BE2C (cell line): ENCODE measurements at places on chromosomes 3 and 15.
A peak's percentile ranks its signal among the peaks of the same experiment; 100 is the strongest.

DNA sequence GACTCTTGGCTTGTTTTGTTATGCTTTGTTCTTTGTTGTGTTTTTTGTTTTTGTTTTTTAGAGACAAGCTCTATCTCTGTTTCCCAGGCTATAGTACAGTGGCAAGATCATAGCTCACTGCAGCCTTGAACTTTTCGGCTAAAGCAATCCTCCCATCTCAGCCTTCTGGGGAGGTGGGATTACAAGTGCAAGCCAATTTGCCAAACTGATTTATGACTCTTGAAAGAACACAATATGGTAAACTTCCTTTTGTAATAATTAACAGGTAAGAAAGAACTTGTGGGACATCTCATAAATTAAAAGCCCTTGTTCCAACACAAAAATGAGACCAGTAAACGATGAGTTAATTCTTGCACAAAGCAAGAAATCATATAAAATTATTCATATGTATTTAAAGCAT, 476.3 kb downstream of the MAGI1 start:
- no peak for DNase-seq

DNA sequence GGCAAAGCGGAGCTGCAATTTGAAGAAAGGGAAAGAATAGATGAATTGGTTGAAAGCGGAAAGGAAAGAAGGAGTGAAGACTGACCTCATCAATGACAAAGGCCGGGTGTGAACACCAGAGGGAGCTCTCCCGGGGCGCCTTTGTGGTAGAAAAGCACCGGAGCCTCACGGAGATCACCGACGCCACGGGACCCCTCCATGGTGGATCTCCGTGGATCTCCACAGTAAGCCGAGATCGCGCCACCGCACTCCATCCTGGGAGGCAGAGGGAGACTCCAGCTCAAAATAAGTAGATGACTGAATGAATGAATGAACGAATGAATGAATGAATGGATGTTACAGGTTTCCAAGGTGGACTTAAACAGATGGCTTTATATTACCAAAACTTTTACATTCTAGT, 25.0 kb downstream of the GPR160 start:
- DNase-seq = peak; percentile 26

- DNase-seq = no peak
Measured at GRCh38 chr3:134328147-134328591, 46.1 kb downstream of the AMOTL2 start.

DNA sequence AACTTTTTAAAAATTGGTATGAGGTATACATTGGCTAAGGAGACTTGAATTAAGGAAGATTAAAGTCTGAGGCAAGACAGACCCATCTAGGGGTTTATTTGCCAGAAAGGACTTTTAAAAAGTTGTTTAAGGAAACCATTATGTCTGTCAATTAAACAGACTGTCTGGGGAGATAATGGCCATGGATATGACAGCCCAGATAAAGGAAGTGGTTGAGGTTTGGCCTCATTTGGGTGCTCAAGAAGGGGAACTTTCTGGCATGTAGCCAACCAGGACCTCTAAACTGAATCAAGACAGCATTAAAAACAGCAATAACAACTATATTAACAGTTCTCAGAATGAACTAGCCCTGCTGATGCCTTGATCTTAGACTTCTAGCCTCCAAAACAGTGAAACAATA, 9.9 kb upstream of the CD200R1L start:
- peak; percentile 72 for DNase-seq

- DNase-seq = no peak
Measured at GRCh38 chr3:168371846-168372245, 276.1 kb upstream of the GOLIM4 start.

DNA sequence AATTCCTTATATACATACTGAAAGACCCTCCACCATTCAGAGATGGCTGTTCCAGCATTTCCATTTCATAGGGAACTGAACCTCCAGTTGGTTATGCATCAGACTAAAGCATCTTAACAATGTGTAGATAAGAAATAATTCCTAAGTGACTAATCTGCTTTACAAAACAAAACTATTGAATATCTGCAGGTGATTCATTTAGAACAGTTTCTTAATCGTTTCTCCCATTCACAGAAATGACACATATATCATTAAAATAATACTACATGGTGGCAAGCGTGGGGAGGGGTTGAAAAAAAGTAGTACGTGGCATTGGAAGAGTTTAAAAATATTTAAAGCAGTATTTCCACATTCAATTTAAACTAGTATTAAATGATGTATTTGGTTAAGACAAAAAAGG, 19.5 kb downstream of the COPS2 start:
- no peak for DNase-seq

GRCh38 chr15:38004218-38004861, 69.9 kb downstream of the TMCO5A start:
- DNase-seq = no peak

DNA sequence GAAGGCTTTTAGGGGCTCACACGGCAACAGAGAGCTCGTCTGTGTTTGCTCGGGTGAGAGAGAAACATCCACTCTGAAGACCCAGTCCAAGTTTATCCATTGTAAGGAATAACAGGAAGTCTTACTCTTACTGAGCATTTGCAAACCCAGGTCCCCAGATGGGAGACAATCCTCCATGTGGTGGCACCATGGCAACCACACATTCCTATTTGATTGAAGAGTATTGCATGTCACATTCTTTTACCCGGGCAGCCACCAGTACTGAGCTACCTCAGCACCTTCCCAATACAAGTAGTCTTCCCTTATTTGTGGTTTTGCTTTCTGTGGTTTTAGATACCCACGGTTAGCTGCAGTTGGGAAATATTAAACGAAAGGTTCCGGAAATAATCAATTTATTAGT, 302.9 kb upstream of the RASGRP1 start:
- no peak for DNase-seq
